ENCODE measurements at places on chromosomes 2 and 18. TPM values are rescaled to one million over a fixed set of nuclear protein-coding genes. Genes with fewer than 3 reads are reported as not detected.

Gene ZNF385B
- total RNA-seq: 1.2 TPM

DNA sequence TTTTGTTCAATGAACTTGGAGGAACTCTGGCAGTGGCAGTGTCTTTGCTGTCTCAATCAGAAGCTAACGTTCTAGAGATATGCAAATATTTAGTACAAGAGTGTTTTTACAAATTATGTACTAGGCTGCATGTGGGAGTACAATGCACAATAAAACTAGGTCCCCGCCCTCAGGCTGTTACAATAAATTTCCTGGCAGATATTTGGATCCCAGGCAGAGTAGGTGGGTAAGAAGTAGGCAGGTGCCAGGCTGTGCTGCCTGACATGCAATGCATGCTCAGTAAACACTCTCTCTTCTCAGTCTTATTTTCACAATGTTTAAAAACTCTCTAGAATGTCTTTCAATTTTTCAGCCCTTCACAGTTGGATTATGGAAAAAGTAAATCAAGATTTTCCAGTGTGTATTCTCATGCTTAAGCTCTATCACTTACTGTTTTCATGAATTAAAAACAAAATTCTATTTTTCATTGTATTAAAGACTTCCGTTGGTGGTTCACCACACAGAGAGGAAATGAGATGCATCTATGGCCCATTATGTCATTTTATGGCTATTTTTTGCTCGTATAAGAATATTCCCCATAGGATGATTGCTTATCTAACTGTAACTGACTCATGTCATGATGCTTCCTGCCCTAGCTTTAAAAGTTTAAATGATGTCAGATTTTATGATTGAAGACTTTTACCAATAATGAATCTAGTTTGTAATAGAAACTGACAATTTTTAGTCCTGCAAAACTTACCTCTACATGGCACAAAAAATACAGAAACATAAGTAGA is 346.1 kb downstream of the RND3 start:
- no peak for DNase-seq

DNA sequence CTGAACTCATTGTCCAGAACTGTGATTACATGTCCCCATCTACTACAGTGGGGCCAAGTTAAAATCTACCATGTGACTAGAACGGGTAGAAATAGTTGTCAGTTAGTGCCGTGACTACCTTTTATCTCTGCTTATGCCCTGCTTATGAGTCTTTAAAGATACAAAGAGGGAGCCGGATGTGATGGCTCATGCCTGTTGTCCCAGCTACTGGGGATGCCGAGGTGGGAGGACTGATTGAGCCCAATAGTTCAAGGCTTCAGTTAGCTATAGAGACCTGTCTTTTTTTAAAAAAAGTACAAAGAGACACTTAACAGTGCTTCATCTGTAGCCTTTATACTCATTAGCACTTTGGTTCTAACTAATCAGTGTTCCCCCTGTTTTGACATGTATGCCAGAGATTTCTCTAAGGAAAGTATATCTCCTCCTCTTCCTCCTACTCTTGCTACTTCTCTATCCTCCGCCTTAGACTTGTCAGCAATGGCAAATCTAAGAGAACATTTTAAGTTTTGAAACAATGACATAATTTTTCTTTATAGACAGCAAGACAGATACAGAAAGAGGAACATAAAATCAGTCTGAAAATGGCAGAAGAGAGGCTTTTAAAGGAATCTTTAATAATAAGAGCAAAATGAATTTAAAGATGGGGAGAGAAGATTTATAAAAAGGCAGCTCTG is 45.0 kb downstream of the NBEAL1 start:
- no peak for DNase-seq

Gene TLX2
- total RNA-seq: not detected

Gene AFF3
- not detected for total RNA-seq

DNA sequence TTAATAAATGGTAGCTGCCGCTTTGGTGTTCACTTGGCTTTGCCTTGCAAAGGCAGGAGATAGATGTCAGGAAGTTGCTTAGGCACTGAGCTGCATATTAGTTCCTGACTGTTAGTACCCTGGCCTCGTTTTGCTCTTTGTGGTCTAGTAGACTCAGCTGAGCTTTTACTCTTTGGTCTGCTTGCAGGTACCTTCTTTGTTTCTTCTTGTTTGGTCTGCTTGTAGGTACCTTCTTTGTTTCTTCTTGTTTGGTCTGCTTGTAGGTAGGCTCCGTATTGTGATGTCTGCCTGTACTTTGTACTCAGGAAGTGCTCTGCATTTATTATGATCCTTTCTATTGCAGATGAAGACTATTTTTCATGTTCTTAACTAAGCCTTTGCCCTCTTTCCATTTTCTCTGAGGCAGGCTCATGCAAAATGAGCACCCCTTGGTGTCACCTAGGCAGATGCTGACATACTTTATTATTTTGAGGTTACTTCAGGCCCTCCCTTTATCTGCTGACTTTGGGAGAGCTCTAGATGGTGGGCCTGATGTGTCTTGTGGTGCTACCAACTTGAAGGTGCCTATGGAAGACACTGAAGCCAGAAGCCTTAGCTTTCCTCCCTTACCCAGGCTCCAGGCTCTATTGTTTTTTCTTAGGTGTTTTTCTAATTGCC is 6.0 kb downstream of the RPIA start:
- no peak for DNase-seq

- DNase-seq: peak; percentile 18
Measured at GRCh38 chr18:36578871-36579710, 249.7 kb downstream of the TPGS2 start.

Gene SLC30A3
- not detected for total RNA-seq

Gene KCNE4
- 27.1 TPM for total RNA-seq

DNA sequence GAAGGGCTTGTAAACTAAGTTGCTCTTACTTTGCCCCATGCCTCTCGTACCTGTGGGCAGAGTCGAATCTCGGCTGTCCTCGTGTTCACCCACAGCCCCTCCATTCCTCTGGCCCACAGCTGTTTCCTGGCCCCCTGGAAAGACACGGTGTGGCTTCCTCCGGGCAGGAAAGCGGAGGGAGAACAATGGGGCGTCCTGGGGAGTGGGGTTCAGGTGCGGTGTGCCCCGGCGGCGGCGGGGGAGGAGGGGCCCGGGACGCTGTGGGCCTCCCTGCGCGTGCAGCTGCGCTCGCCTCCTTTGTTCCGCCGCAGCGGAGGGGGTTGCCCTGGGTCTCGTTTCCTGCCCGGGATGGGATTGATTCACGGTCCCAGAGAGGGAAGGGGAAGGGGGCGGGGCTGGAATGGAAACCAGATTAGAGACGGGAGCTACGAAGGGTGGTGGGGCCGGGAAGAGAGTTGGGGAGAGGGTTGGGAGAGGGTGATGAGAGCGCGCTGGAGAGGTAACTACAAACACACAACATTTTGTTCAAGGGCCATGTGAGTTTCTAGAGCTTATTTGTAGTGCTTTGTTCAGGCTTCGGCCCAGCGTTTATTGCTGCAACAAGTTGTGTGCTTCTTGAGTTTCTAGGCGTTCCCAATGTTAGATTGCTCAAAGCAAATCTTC is 796 bp downstream of the MYO1B start:
- peak; percentile 87 for DNase-seq

GRCh38 chr2:43248621-43249020 is 22.2 kb upstream of the ZFP36L2 start:
- DNase-seq: no peak

DNA sequence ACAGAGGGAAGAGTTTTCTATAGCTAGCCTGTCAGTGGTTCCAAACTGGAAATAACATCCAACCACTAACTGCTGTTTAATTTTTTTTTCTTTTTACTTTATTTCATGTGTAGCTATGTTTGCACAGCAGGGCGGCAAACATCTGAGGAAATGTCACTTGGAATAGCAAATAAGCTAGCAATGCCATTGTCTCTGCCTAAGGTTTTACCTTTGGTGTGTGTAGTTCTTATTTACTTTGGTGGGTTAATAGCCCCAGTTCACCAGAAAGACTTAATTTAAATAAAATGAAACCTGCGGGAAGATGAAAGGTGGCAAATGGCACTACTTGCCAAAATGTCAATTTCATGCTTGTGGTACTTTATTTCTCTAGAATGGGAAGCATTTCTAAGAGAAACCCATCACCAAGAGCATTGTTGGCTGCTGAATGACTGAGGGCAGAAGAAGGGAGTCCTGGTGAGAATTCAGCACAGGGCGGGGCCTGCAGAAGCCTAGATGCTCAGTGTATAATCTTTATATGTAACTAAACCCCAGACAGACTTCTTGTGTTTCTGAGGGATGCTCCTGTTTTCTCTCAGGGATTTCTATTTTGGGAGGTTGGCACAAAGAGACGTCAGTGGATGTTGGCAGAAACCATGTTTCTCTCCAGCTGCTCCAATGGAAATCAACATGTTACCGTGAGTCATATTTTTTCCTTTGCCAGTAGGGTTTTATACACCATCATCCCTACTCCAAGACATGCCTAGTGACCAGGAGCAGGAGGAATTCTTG is 300.4 kb upstream of the NT5C1B start:
- DNase-seq: peak; percentile 79
